ENCODE measurements at places on chromosomes 3 and 15. TPM values are rescaled to one million over a fixed set of nuclear protein-coding genes. Genes with fewer than 3 reads are reported as not detected.

Gene CNOT10
- 30.1 TPM for total RNA-seq

Gene TMCO5A
- total RNA-seq: not detected

Gene STRA6
- total RNA-seq: not detected

Gene DPPA2
- total RNA-seq: not detected

Gene SYNM
- total RNA-seq: 19.5 TPM

GRCh38 chr3:48619541-48620524 is 1.7 kb downstream of the TMEM89 start:
- DNase-seq: no peak

Gene IL20RB
- total RNA-seq: 3.7 TPM

Gene MKRN2OS
- total RNA-seq: not detected

Gene ZNF639
- total RNA-seq: 28.9 TPM

DNA sequence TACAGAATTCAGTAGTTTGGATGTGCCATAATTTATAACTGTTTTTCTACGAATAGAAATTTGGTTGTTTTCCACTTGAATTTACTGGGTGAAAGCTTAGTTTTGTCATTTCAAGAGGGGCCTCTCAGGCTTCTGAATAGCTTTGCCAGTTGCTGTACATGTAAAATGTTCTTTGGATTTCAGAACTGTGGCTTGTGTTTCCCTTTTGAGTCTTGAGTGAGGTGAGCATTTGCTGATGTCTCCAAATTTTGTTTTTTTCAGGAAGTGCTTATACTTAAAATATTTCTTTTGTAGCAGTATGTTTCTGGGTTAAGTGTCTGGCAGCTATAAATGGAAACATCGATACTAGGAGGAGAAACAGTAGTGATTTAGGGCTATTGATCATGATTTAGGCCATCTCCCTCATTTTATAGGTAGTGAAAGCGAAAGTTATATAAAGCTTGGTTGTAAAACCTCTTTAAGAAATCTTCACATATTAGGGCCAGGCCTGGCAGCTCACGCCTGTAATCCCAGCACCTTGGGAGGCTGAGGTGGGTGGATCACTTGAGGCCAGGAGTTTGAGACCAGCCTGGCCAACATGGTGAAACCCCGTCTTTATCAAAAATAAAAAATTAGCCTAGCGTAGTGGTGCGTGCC is 9.2 kb upstream of the TRAK1 start:
- no peak for DNase-seq

Gene FBXW12
- not detected for total RNA-seq

Gene FGF12
- total RNA-seq: 3.2 TPM

DNA sequence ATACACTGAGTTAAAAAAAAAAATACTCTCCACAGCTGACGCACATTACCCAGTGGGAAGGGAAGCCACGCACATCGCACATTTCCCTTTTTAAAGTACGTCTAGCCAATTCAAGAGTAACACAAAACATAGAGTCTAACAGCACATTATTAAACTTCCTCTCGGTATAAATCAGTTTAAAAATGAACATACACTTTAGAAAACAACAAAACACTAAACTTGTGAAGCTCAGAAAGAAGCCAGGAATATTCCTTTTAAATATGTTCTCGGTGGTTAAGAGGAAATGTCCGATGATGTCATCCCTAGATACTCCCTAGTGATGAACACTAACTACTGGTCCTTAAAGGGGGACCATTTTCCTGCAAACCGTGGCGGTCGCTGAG is 721 bp downstream of the MYEF2 start:
- DNase-seq: no peak

Data from upper lobe of right lung (tissue), 1 donor.